ENCODE measurements at places on chromosomes 3 and 15.

- DNase-seq: no peak
These were observed 1.6 kb upstream of the GRAMD2A start for GRCh38 chr15:72199205-72199515.

- no peak for DNase-seq
These were observed 243.0 kb downstream of the NAALADL2 start for GRCh38 chr3:175102161-175102560.

- DNase-seq: no peak
These were observed 305.4 kb downstream of the MEX3B start for GRCh38 chr15:81740416-81740815.

DNA sequence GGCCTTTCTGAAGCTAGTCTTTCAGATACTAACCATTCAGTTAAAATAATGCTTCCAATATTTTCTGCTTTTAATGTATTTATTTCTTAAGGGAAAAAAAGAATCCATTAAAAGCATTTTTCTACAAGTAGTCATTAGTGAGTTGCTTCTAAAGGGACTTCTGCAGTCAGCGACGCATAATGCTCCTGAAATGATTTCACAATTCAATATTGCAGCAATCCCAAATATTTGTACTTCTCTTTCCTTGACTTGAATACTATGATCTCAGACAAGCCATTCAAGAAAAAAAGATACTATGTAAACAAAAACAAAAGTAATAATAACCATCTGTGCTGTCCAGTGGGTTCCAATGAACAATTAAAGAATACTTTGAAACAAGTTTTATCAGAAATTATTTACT lies 681.0 kb downstream of the DIPK2A start:
- DNase-seq: no peak

DNA sequence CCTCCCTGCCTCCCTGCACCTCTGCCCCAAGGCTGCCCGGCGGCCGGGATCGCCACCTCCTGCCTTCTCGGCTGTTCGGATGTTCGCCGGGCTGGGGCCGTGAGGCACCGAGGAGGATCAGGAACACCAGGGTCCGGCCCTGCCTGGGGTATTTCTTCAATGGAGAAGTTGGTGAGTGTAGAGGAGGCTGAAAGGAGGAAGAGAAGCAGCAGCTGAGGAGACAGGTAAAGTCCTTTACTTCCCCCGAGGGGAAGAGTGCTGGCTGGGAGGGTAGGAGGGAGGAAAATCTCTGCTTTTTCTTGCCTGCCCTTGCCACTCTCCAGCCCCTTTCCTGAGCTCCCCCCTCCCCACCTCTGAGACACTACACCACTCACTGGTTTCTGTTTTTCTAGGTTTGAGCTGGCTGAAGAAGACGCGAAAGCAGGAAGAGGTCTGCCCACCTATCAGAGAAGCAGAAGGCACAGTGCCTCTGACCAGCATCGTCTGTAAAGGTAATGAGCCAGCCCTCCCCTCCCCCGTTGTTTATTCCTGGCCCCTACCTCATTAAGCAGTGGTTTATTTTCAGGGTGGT lies 519 bp downstream of the ASB7 start:
- DNase-seq: no peak

GRCh38 chr3:34351882-34352777 lies 553.7 kb downstream of the PDCD6IP start:
- no peak for DNase-seq

DNA sequence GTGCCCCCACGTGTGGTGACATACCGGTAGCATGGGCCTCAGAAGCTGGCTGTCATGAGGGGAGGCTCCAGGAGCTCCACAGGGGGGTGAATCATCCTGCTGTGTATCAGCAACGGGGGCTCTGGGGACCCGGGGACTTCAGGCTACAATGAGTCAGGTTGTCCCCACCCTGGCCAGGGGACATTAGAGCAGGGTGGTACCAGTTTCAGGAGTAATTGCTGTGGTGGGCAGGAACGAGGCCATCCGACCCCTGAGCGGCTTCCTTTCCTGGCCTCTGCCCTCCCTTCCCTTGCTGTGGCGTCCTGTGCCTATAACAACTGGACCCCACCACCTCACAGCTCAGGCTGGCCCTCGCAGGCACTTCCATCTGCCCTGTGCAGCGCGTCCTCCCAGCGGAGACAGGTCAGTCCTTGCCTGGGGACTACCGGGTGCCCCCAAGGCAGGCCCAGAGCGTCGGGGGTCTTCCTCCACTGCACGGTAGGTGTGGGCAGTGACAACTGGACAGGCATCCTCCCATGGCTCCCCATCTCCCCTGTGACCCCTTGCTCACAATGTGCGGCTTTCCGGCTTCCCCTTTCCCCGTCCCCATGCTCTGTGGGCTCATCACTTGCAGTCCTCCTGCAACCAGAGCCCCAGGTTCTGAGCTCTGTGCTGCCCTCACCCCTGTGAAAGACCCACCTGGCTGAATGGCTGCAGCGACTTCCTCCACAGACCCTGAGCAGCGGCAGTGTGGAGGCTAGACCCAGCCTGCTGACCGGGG lies 57.0 kb downstream of the KLF15 start:
- DNase-seq: no peak

- DNase-seq: no peak
These were observed 549.8 kb downstream of the NSUN3 start for GRCh38 chr3:94612631-94613030.

GRCh38 chr3:150729682-150730360 lies 26.1 kb upstream of the ERICH6 start:
- DNase-seq: no peak

- DNase-seq: no peak
These were observed 396.0 kb upstream of the MCTP2 start for GRCh38 chr15:93835344-93835743.

- DNase-seq: no peak
These were observed 16.7 kb downstream of the GRAMD2A start for GRCh38 chr15:72180761-72181324.

- DNase-seq: no peak
These were observed 165.2 kb upstream of the TP63 start for GRCh38 chr3:189466004-189466403.

DNA sequence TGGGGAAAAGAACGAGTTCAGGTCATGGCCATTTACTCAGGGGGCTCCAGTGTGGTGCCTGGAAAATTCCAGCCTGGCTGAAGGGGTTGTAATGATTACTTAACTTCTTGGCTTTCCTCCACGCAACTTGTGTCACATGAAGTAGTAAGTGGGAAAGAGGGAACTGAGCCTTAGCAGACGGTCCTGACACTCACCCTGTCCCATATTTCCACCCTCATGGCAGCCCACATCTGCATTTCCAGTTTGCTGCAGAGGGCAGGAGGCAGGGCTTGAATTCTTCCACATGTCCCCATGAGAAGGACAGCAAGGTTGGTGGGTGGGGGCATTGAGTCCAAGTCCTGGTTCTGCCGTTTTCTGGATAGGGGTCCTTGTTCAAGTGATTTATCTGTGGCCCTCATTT lies 7.8 kb upstream of the CAMP start:
- DNase-seq: no peak

GRCh38 chr3:159964166-159964973 lies 24.3 kb upstream of the IL12A start:
- DNase-seq: no peak

GRCh38 chr15:90862964-90863778 lies 5.2 kb upstream of the FURIN start:
- no peak for DNase-seq

GRCh38 chr3:31135546-31135945 lies 241.1 kb upstream of the GADL1 start:
- no peak for DNase-seq

DNA sequence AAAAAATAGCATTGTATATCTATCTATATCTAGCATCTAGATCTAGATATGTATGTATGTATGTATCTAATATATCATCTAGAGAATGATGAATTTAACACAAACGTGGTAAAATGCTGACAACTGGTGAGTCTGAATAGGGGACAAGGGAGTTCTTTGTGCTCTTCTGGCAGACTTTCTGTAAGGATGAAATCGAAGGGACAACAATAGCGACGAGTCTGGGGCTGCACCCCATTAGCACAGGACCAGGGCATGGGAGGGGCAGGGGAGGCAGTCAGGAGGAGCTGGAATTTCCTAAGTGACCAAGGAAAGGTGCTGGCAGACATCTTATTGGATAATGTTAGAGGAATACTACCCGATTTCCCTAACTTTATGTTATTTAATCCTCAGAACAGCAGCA lies 7.9 kb downstream of the CCR1 start:
- no peak for DNase-seq

DNA sequence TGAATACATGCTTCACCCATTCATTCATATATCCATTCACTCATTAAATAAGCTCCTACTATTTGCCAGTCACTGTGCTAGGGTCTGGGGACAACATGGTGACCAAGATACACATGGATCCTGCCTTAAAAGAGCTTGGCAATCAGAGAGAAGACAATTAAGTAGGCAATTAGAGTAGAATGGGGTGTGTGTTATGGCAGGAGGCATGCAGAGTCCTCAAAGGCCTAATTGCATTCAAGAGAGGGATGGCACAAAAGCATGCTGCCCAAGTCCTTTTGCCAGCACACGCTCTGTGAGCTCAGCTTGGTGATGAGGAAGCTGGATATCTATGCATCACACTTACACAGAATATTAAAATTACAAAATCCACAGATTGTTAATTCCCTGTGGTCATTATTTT lies 2.8 kb upstream of the PRICKLE2 start:
- DNase-seq: no peak

- no peak for DNase-seq
These were observed 27.9 kb downstream of the PIAS1 start for GRCh38 chr15:68081869-68082505.

GRCh38 chr3:87810452-87811016 lies 248.3 kb downstream of the CGGBP1 start:
- no peak for DNase-seq

- no peak for DNase-seq
These were observed 31.3 kb downstream of the LDHAL6B start for GRCh38 chr15:59237924-59238331.

DNA sequence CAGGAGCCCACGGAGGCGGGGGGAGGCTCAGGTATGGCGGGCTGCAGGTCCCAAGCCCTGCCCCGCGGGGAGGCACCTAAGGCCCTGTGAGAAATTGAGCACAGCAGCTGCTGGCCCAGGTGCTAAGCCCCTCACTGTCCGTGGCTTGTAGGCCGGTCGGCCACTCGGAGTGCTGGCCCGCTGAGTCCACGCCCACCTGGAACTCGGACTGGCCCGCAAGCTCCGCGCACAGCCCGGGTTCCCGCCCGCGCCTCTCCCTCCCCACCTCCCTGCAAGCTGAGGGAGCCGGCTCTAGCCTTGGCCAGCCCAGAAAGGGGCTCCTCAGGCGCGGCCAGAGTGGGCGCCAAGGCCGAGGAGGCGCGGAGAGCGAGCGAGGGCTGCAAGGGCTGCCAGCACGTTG lies 12.2 kb upstream of the KCNMB3 start:
- DNase-seq: no peak

DNA sequence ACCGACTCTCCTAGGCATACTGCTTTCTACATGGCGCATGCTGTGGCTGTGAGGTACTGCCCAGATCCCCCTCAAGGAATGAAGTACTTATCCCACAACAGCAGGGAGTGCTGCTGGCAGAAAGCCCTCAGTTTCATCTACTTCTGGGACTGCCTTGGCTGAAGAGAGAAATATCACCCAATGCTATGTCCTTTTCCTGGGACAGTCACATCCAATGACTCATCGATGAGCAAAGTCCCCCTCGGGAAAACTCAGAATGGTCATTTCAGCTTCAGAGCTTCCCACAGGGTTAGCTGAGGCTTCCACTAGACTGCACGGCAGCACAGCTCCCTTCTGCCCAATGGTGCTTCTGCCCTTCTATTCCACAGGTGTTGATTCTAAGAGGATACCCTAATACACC lies 3.6 kb upstream of the NMD3 start:
- DNase-seq: no peak

GRCh38 chr15:58740436-58740835 lies 9.1 kb downstream of the ADAM10 start:
- no peak for DNase-seq

GRCh38 chr15:45128971-45129639 lies 574 bp downstream of the DUOXA1 start:
- DNase-seq: no peak

All from HFF-Myc (cell line).